ENCODE measurements at places on chromosomes 16 and 17. TPM values are rescaled to one million over a fixed set of nuclear protein-coding genes. Genes with fewer than 3 reads are reported as not detected.

The SEZ6L2 gene
- 66.3 TPM for total RNA-seq

The TEKT1 gene
- total RNA-seq = 18.6 TPM

The KLHL10 gene
- 0.11 TPM for total RNA-seq

The EVPL gene
- 0.20 TPM for total RNA-seq

The POLR2C gene
- total RNA-seq = 81.8 TPM

The NPIPA5 gene
- 21.6 TPM for total RNA-seq

The PRSS36 gene
- 1.4 TPM for total RNA-seq

The RAB37 gene
- total RNA-seq = 6.9 TPM

The TRPV3 gene
- total RNA-seq = 2.2 TPM

The CHST5 gene
- total RNA-seq = 0.89 TPM

The MYADML2 gene
- total RNA-seq = 0.44 TPM

The TMEM238L gene
- not detected for total RNA-seq

The NTN3 gene
- 3.0 TPM for total RNA-seq

The STX1B gene
- 46.5 TPM for total RNA-seq

The GPR142 gene
- total RNA-seq = 0.22 TPM

The MYH1 gene
- total RNA-seq = not detected

The TMEM88 gene
- total RNA-seq = 2.7 TPM

The KRTAP4-4 gene
- total RNA-seq = not detected

The ERN2 gene
- total RNA-seq = 3.0 TPM

The PRSS53 gene
- total RNA-seq = 2.0 TPM

The TUBG1 gene
- 42.9 TPM for total RNA-seq

Measured in spinal cord (tissue), 10 donors.